ENCODE measurements at places on chromosomes 5 and 9. TPM values are rescaled to one million over a fixed set of nuclear protein-coding genes. Genes with fewer than 3 reads are reported as not detected.

The TNFSF8 gene
- 0.18 TPM for polyA plus RNA-seq

The C8G gene
- polyA plus RNA-seq, result 1.4 TPM

The KIF4B gene
- polyA plus RNA-seq, result not detected

The PKN3 gene
- 6.5 TPM for polyA plus RNA-seq

The PCDHGB3 gene
- polyA plus RNA-seq, result 1.7 TPM

The ERCC6L2 gene
- 6.8 TPM for polyA plus RNA-seq

The CENPK gene
- 0.34 TPM for polyA plus RNA-seq
